SW480 (cell line): ENCODE measurements at places on chromosomes 3 and 15.

- peak; percentile 62 for DNase-seq
Observed at GRCh38 chr3:249587-250262, 53.2 kb downstream of the CHL1 start.

- DNase-seq = no peak
Observed at GRCh38 chr15:61794276-61794675, 266.0 kb downstream of the VPS13C start.

GRCh38 chr3:105465251-105465853, 98.6 kb downstream of the ALCAM start:
- DNase-seq = no peak

DNA sequence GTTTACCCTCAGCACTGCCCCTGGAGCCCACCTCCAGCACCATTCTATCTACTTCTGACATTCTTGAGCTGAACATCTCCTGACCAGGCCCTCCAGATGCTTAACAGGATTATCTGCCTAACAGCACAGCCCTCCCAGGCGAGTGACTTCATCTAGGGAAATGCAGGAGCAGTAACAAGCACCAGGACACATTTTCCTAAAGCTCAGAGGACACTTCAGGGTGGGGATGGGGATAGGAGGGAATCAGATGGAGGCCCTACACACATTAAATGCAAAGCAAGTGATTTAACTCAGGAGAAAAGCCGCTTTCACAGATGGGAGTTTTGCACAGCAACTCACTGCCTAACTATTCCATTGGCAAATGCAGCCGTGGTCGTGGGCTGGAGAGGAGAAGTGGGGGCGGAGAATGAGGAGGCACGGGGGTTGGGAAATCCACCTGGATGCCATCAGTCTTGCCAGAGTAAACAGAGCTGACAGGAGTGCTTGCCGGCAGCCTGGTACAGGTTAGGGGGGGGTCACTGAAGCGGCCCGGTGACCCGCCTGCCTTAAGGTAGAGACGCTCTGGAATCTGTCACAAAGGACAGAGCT, 21.3 kb upstream of the BNC1 start:
- DNase-seq = peak; percentile 34

DNA sequence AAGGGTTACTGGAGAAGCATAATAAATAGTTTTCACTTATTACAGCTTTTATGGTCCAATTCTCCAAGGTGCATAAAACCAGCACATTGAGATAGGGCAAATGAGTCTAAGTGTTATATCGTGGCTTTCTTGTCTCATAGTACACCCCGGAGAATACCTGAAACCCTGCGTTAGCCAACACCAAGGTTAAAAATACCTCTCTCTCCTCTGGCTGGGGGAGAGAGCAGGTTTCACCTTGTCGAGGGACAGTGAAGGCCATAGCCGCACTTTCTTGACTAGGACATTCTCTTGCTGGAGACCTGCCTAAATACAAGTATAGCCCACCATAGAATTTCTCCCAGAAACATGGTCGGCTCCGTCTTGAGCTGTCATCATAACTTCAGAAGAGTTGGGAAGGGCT, 51.4 kb upstream of the ATOSA start:
- DNase-seq = no peak

- DNase-seq = no peak
Observed at GRCh38 chr15:72758182-72758581, 25.4 kb downstream of the ADPGK start.

- DNase-seq = no peak
Observed at GRCh38 chr15:64141798-64142512, 9.6 kb upstream of the SNX22 start.

DNA sequence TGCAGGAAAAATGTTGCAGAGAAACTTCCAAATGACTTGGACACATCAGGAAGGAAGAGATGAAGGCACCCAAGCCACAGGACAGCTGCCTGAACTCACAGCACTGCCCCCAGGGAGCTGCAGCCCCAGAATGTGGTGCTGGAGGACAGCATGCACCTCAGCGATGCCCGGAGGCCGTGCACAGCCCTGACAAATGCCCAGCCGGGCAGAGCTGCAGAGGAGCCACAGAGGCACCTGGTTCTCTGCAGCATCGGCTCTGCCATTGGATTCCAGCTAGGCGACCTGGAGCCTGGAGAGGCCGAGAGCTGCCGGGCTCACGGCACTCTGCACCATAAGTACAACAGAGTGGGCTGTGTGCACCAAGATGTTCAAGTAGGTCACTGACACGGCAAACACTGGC, 97.5 kb downstream of the OCA2 start:
- no peak for DNase-seq

GRCh38 chr3:56952061-56952460, 108.4 kb upstream of the SPATA12 start:
- no peak for DNase-seq

DNA sequence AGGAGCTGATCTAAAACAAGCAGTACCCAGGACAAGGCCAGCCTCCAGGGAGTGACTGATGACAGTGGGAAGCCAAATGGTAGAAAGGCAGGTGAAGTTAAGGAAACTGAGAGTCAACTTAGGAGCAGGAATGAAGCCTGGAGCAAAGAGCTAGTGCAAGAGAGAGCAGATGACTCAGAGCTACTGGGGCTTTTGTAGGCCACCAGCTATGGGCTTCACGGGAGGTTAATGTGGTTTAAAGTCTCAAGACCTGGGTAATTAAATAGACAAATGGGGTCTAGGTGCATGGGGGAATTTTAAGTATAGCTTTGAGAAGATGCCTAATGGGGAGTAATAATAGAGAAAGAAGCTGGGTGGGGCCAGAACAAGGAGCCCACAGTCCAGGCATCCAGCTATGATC, 3.1 kb downstream of the CD86 start:
- DNase-seq = no peak

DNA sequence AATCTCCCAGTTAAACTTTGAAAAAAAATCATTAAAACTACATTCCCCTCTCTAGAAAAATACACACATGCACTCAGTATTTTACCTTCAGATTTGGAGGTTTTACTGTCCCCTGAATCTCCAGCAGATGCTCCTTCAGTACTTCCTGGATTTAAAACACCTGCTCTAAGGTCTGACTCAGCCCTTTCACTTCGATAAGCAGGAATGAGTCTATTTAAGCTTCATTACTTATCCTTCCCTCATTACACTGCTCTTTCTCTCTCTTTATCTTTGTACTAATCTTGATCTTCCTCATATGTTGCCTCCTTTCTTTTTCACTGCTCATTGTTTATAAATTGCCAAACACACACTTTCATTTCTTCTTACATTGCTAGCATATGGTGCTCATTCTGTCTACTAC, 443.9 kb downstream of the DIPK2A start:
- no peak for DNase-seq

DNA sequence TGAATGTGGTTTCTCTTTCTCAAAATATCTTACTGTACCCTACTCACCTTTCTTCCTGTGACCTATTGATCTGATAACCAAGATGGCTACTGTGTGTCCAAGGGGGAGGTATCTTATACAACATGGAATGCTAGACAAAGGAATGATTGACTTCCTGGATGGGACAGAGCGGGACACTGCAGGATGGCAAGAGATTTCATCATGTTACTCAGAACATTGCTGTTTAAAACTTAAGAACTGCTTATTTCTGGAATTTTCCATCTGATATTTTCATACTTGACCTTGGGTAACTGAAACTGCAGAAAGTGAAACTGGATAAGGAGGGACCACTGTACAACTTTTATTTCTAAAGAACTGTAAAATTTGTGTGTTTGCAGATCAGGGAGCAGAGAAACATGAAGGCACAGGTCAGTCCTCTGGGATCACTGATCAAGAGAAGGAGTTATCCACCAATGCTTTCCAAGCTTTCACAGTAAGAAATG, 18.5 kb downstream of the CNOT10 start:
- peak; percentile 20 for DNase-seq

DNA sequence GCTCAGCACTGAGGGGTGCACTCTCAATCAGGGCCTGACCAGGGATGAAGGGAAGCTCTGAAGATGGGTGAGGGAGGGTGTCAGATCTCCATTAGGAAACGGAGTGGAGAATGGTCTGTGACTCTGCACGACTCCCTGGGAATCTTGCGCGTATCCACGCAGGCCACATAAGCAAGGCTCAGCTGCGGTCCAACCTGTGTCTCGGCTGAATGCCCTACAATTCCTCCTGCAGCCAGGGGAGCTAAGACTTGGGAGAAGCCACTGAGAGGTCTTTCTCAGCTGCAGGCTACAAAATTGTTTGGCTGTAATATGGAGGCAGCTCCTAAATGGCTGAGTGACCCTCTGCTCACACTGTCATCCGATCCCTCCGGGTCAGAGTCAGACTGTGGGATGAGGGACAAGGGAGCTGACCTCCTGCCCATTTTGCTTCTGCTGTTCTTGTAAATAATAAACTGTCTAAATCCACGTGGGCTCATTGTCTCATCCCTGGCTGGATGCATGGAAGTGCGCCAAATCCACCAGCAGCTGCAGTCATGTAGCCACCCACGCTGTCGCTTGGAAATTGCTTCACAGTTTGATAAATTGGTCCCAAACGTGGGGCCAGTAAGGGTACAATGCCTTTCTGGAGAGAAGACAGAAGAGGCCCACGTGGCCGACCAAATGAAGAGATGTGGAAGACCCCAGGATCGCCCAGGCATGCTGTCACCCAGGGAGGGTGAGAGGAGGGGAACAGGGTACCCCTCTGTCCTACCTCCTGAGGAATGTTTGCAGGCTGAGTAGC, 30.5 kb downstream of the ALS2CL start:
- no peak for DNase-seq

- no peak for DNase-seq
Observed at GRCh38 chr3:154307363-154307762, 16.9 kb downstream of the DHX36 start.

GRCh38 chr15:63283126-63283525, 5.7 kb downstream of the APH1B start:
- DNase-seq = no peak

DNA sequence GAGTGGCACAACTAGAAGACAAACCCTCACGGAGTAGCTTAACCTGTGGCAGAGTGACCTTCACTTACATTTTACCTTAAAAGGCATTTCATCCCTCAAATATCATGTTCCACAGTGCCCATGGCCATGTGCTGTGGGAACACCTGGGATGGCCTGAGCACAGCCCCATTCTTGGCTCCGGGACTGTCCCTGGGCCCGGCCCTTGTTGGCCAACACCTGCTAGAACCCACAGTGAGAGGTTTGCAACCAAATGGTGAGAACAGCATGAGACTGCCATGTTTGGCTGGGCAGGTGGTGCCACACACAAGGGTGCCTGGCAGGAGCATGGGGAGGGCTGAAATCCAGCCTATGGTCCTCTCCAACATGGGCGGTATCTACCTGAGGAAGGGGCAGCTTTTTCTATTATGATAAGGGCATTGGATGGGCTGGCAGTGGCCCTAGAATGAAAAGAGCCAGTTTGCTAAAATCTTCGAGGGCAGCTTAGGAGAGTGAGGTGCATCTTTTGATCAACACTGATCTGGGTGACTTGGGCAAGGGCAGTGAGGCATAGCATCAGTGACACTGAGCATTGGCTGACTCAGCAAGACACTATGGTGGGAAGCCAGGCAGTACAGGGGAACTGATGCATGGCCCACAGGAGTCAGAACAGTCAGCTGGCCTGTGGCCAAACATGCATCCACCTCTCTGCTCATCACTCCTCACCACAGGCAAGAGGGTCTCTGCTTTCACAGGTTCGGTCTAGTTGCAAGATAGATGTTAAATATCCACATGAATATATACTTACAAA, 53.9 kb downstream of the SYNM start:
- DNase-seq = no peak

DNA sequence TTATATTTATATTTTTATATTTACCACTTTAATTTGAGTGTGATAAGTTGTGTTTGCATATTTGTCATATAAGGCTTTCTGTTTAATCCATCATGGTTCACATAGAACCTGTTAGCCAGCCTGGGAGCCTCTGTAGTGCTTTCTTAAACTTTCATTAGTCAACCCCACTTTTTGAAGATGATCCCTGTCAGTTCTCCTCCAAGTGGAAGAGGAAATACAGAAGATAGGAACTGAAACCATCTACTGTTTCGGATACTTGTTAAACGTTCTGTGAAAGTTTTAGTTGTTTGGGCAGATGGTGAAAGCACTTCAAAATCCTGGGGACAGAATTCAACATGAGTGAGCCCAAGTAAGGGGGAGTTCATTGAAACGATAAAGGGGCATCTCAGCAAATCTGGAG, 4.6 kb upstream of the SAMMSON start:
- DNase-seq = no peak

GRCh38 chr3:35965908-35966307, 326.6 kb downstream of the ARPP21 start:
- peak; percentile 50 for DNase-seq

- peak; percentile 54 for DNase-seq
Observed at GRCh38 chr3:56468184-56469106, at the start of gene ERC2. ERC2 (minus strand) TSS chr3:56468467.

DNA sequence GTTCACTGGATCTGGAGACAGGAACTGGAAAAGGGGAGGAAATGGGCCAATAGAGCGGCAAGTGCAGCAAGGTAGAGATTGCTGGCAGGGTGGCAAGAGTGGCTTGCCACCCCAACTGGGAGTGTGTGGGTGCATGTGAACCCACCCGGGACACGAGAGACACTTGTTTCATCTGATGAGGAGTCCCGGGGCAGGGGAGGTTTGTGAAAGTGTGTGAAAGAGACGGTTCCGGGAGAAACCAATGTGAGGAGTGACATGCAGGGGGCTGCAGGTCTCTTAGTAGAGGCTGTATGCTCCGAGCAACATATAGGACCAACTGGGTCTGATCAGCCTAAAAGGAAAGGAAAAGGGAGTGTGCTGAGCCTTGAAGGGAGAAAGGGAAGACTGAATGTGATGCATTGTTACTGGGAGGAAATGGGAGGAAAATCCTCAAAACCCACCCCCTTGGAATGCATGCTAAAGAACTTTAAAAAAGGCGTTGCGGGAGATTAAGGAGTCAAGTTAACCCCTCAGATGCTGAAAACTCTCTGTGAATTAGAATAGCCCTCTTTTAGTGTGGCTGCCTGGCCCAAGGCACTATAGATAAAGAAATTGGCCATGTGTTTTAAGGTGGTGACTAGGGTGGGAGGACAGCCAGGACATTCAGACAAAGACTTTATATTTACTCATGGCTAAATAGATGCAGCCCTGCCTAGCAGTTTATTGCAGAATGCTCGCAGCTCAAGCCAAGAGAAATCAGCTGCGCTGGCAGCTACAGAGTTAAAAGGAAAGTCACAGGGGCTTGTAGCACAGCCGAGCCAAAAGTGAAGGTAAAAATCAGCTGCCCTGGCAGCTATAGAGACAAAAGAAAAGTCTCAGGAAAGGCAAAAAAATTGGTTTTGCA, 9.1 kb upstream of the SLC9C1 start:
- DNase-seq = no peak

- DNase-seq = no peak
Observed at GRCh38 chr3:54835701-54836100, 92.2 kb downstream of the LRTM1 start.

DNA sequence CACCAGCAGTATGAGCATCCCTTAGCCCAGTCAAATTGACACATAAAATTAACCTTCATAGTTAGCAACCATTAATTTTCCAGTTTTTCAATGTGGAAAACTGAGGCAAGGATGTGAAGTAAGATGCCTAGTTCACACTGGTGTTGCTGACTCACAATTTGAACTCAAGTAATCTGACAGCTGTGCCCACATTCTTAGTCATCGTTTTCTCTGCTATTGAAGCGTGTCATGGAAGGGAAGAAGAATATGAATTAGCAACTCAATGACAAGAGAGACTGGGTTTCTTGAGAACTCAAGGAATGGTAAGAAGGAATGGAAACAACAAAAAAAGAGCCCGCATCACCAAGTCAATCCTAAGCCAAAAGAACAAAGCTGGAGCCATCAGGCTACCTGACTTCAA, 261.4 kb downstream of the EPHA3 start:
- no peak for DNase-seq

- no peak for DNase-seq
Observed at GRCh38 chr3:136186344-136186743, 9.8 kb downstream of the MSL2 start.

GRCh38 chr15:26083896-26084295, 220.8 kb upstream of the ATP10A start:
- no peak for DNase-seq

GRCh38 chr3:46221938-46222337, 13.8 kb upstream of the CCR1 start:
- peak; percentile 36 for DNase-seq
